ENCODE measurements at places on chromosomes 2 and 18.

- DNase-seq: no peak
Measured at GRCh38 chr18:29012364-29012763, 835.4 kb upstream of the CDH2 start.

GRCh38 chr18:55189972-55190371 is 230.7 kb upstream of the CCDC68 start:
- DNase-seq: no peak

- DNase-seq: no peak
Measured at GRCh38 chr2:59084326-59084725, 843.2 kb upstream of the FANCL start.

GRCh38 chr18:63302636-63303405 is 16.7 kb downstream of the BCL2 start:
- DNase-seq: no peak

DNA sequence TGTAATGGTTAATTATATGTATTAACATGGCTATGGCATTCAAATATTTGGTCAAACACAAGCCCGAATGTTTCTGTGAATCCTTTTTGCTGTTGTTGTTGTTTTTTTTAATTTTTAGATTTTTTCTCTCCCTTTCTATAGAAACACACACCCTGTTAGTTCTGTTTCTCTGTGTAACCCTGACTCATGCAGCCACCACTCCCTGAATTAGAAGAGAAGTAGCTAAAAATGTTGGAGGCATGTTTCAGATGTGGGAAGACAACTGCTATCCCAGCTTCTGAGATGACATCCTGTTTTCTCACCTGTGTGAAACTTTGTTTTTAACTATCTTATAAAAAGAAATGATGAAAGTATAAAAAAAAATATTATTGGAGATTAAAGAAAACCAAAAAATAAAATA is 219.6 kb upstream of the RGPD4 start:
- DNase-seq: no peak

Measured in activated naive CD4-positive, alpha-beta T cell (primary cell).